ENCODE measurements at places on chromosomes 2 and 18.

GRCh38 chr18:46335534-46336101, 231.4 kb downstream of the HAUS1 start:
- DNase-seq: no peak

DNA sequence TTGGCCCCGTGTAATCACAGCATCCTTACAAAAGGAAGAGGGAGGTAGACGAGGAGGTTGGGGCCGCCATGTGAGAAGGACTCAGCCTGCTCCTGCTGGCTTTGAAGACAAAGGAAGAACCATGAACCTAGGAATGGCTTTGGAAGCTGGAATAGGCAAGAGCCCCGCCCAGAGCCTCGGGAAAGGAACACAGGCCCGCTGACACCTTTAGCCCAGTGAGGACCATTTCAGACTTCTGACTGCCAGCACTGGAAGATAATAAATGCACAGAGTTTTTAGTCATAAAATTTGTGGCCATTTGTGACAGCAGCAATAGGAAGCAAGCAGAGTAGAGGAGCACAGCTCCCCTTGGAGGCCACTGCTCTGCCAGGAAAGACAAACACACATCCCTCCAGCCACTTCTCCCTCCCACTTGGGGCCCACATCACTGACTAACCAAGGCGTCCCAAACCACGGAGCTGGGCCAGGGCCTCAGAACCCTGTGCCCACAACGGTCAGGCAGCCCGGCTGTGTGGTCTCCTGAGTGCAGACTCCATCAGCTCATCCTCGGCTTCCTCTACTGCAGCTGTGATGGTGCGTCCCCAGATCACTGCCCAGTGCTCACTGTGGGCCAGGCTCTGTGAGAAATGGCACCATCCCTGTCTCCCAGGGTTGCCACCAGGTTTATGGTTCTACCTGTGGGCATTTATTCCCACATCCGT, 39.7 kb downstream of the TFCP2L1 start:
- no peak for DNase-seq

DNA sequence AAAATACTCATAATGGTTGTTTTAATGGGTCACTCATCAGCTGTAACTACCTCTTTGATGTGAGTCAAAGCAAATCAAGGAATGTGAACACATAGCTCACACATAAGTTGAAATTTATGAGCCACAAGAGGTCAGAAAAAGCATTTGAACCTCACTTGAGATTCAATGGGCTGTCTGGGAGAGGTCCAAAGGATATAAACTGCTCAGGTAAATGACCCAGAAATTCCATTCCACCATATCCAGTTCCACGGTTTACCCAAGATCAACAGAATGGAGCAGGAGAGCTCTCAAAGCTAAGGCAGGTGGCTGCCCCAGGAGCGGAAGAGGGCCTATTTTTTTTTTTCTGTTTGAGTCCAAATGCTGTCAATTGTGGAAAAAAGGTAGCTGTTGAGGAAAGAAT, 464.1 kb downstream of the TNS1 start:
- DNase-seq: no peak

DNA sequence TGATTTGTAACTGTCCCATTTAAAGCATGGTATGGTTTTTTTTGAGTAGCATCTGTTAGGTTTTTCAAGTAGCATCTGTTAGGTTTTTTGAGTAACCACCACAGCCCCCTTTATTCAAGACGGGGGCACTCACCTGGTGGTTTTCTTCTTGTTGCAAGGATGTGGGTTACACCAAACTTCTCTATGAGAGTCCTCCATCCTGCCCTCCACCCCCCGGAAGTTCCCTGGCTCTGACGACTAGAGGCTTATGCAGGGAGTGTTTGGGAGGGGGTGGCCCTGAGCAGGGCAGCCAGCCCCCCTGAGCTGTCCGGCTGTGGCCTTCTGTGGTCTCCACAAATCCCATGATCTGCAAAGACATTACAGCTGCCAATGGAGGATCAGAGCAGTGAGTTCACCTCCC, 39.3 kb downstream of the MTCL1 start:
- DNase-seq: no peak

GRCh38 chr2:65922794-65923193, 490.4 kb upstream of the SPRED2 start:
- peak; percentile 19 for DNase-seq

Measured in uterus (tissue), 4 donors.